Body of pancreas (tissue), 4 donors: ENCODE measurements at places on chromosomes 6 and 20. TPM values are rescaled to one million over a fixed set of nuclear protein-coding genes. Genes with fewer than 3 reads are reported as not detected.

DNA sequence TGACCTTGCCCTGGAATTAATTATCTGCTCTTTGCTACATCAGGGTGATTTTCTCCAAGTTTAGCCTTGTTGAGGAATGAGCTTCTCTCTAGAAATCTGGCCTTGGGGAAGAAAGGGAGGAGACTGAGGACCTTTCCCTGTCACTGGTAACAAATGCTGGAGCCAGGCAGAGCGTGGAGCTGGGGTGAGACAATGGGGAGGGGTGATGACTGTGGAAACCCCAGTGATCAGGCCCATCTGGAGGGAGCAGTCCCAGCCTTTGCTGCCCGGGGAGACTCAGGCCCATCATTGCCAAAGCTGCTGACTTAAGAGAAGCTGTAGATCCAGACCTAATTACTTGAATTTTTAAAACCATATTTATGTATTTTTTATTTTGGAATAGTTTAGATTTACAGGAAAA lies 31.3 kb downstream of the BCAS4 start:
- peaks cover 4% of the 10 kb centered on the region for H3K4me1 ChIP-seq
- no peak for DNase-seq
- H3K27ac ChIP-seq = no peak overlapping the region
- no peaks in the 10 kb centered on the region for H3K36me3 ChIP-seq
- H3K27me3 ChIP-seq = no peaks in the 10 kb centered on the region

- no peaks in the 10 kb centered on the region for H3K27me3 ChIP-seq
- H3K4me3 ChIP-seq = no peak overlapping the region
- H3K4me1 ChIP-seq = no peaks in the 10 kb centered on the region
- no peaks in the 10 kb centered on the region for H3K36me3 ChIP-seq
- no peak overlapping the region for H3K27ac ChIP-seq
- DNase-seq = no peak
Observed at GRCh38 chr6:163731215-163732013, 316.9 kb downstream of the QKI start.

MEP1A gene
- total RNA-seq = not detected

DNA sequence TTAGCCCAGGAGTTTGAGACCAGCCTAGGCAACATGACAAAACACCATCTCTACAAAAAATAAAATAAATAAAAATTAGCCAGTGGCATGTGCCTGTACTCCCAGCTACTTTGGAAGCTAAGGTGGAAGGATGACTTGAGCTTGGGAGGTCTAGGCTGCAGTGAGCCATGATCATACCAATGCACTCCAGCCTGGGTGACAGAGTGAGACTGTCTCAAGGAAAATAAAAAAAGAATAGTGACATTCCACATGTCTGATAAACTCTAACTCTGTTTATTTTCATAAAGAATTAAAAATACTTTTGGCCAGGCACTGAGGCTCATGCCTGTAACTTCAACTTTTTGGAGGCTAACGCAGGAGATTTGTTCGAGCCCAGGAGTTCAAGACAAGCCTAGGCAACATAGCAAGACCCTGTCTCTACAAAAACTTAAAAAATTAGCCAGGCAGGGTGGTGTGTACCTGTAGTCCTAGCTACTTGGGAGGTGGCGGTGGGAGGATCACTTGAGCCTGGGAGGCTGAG lies 115.1 kb downstream of the GJA1 start:
- no peaks in the 10 kb centered on the region for H3K27me3 ChIP-seq
- no peak for DNase-seq
- no peaks in the 10 kb centered on the region for H3K4me1 ChIP-seq
- H3K4me3 ChIP-seq = no peak overlapping the region

GRCh38 chr20:17852323-17852722 lies 116.3 kb downstream of the SNX5 start:
- H3K4me1 ChIP-seq = peaks cover 26% of the 10 kb centered on the region
- H3K27ac ChIP-seq = no peak overlapping the region
- H3K4me3 ChIP-seq = no peak overlapping the region
- DNase-seq = no peak
- no peaks in the 10 kb centered on the region for H3K27me3 ChIP-seq
- H3K36me3 ChIP-seq = no peaks in the 10 kb centered on the region
